HepG2 (cell line): ENCODE measurements at places on chromosomes 12 and 14. TPM values are rescaled to one million over a fixed set of nuclear protein-coding genes. Genes with fewer than 3 reads are reported as not detected.

DNA sequence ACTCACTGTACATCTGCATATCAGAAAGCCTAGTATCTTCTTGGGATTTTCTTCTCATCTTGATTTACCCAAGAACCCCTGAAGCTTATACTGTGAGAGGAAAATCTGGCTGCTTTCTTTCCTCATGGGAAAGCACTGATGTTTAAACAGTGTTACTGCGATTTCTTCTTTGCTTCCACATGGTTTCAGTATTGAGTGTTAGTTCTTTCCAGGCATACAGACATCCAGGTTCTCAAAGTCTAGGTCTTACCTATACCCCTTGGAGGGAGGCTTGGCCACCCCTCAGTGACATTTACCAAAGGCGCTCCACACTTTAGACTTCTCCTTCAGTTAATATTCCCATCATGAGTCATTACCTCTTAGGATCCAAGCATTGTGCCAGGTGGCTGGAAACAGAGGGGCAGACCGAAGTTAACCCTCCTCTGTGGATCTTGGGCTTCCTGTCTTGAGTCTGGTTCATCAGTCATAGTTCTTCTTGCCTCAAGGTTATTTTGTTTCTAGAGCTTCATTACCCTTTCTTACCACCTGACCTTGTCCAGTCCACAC lies 79.1 kb downstream of the TMEM117 start:
- DNase-seq = peak; percentile 10

GRCh38 chr14:62015945-62016344 lies 253.7 kb downstream of the SNAPC1 start:
- no peak for DNase-seq

VWF gene
- 0.20 and 0.22 TPM in 2 replicates for total RNA-seq

GRCh38 chr14:103879570-103880347 lies 32.4 kb upstream of the PPP1R13B start:
- DNase-seq = peak; percentile 97

CLEC6A gene
- not detected in 2 replicates for total RNA-seq

LRRIQ1 gene
- total RNA-seq = not detected in 2 replicates

- DNase-seq = no peak
Measured at GRCh38 chr14:63860146-63860545, 7.3 kb downstream of the SYNE2 start.

- no peak for DNase-seq
Measured at GRCh38 chr12:27534765-27535161, 10.8 kb downstream of the PPFIBP1 start.

MYF6 gene
- total RNA-seq = not detected in 2 replicates

OR4E2 gene
- not detected in 2 replicates for total RNA-seq

GPRC5D gene
- total RNA-seq = not detected in 2 replicates

DNA sequence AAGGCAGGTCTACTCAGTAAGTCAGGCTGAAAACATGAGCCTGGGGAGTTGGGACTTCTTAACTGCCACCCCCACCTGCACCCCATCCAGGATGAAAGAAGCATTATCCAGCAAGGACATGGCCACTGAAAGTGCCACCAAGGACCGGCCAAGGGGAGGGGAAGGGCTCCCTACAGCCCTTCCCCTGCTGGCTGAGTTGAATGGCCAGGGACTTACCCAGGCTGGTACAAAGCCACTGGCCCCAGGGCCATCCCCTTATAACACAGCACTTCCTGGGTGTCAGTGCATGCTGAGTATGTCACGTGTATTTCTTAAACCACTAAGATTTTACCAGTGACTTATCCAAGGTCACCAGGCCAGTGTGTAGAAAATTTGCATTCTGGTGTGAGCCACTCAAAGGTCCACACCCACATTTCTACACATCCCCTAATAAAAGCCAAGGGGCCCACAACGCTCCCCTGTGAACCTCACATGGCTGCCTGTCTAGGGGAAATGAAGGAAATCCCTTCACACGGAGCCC lies 29.3 kb upstream of the ZFP36L1 start:
- DNase-seq = no peak

ADAMTS20 gene
- total RNA-seq = not detected in 2 replicates

- DNase-seq = no peak
Measured at GRCh38 chr12:67475725-67476124, 172.8 kb upstream of the DYRK2 start.

DNA sequence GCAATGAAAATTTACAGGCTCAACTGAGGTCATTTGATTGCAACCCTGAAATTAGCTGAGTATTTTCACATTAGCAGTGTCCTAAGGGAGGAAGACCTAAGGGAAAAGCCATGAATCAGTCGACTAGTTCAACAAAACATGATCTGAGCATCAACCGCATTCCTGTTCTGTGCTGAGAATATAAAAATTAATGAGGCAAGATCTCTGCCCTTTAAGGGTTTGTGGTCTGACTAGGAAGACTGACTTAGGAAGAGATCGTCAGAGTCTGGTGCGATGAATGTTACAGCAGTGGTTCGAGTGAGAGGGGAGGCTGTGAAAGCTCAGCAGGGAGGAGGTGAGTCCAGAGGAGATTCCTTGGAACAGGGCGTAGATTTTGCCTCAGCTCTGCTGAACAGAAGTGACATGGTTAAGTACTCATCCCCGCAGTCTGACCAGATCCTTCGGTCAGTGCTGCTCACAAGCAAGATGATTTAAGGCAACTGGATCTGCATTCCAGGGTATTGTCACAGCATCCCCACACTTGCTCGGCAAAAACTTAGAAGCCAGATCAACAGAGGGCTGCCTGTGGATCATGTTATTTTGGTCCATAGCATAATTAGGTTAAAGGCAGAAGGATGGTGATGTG lies 49.6 kb downstream of the BMAL2 start:
- DNase-seq = no peak

DNA sequence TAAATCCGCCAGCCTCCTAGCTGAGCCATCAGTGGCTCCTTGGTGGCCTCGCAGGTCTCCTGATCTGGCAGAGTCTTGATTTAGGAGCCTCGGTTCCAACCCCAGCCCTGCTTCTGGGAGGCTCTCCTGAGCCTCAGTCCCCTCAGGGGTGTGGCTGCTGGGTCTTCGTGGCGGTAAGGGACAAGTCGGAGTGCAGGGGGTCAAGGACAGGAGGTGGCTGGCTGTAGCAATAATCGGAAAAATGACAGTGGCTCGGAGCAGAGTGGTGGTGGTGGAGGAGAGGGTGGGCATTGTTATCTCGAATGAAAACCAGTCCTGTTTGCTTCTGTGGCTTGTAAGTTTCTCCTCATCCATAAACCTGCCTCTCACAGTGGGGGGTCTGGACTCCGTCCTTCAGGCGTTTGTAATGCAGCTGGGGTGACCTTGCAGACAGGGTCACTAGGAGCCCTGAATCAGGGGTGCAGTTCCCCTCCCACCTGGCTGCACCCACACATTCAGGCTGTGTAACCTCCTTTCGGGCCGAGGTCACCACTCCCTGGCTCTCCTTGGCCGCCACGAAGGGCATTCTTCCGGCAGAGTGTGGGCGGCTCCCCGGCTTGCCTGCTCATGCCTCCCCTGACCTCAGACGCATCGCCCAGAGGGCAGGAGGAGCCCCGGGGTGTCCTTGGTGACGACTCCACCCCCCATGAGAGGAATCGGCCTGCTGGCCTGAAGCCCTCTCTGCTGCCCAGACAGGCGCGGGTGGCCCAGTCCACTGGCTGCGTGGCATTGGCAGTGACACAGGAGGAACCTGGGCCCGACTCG lies 8.1 kb downstream of the BCL7A start:
- no peak for DNase-seq

FAM181A gene
- total RNA-seq = 1.1 and 1.5 TPM in 2 replicates

DNA sequence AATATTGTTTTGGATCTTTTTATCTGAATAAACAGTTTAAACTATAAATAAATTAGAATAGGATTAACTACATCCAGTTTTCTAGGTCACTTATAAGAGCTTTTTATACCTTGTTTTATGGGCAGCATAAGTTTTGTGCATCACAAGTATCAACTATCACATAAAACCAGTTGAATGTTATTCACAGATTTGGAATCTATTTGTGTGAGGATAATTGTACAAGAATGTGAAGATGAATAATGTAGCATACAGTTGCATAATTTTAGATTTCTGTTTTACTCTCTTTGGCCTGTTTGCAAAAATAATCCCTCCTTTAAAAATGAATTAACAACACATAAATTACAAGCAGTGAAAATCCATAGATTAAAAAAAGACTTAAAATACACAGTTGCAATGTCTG lies 88.8 kb downstream of the SCFD1 start:
- no peak for DNase-seq

HCAR3 gene
- total RNA-seq = 0.11 and 0.20 TPM in 2 replicates

- no peak for DNase-seq
Measured at GRCh38 chr12:12604740-12605139, 6.9 kb upstream of the CREBL2 start.

TRIM9 gene
- total RNA-seq = 0.04 TPM in 1 of 2 replicates, not detected in the other

CLEC4C gene
- total RNA-seq = not detected in 2 replicates

DNA sequence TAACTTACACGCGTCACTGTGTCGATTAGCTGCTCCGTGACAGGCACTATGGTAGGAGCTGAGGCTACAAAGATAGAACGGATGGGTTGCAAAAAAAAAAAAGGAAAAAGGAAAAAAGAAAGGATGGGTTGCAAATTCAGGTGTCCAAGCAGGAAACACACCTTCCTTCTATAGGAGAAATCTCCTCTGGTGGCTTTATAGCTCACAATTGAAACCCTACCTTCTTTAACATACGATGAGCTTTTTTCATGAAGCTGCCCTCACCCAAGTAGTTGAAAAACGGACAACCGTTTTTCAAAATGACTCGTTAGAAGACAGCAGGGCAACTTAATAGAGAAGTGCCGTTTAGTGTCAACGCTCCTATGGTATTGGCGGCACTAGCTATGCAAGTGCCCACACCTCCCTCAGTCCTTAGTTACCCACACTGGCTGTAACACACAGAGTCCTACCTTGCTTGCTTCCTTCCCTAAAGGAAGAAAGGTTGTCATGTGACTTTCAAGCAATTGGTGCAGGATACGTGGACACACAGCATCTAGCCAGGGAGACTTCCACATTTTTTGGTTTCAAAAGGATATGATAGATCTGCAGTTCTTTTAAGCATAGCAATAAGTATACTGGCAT lies 682 bp upstream of the TRIP11 start:
- peak; percentile 18 for DNase-seq

- no peak for DNase-seq
Measured at GRCh38 chr14:34252227-34252626, 209.8 kb downstream of the SPTSSA start.

DNA sequence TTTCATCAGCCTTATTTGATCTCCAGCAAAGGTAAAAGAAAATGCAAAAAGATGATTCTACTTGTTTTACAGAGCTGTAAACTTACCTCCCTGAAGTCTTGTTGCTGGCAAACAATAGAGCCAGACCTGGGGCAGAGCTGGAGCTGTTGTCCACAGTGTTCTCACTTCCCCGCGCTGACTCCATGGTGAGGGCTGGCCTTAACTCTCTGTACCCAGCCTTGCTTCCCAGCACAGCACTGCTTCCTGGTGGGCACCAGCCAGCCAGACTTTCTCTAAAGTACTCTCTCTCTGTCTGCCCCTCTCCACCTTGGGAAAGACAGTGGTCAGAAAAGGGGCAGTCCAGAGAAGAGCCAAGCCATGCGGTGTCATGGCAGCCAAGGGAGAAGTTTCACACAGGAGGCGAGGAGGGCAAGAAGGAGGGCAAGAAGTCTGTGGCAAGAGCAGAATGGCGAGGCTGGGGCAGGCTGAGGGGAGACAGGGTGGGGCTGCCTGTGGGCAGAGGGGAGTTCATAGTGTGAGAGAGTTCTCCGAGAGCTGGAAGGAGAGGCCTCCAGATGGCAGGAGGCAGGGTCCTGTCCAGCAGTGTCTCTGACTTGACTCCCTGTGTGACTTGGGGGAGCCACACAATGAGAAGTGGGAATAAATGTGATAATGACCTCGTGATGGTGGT lies 9.3 kb downstream of the EVL start:
- DNase-seq = no peak

DNA sequence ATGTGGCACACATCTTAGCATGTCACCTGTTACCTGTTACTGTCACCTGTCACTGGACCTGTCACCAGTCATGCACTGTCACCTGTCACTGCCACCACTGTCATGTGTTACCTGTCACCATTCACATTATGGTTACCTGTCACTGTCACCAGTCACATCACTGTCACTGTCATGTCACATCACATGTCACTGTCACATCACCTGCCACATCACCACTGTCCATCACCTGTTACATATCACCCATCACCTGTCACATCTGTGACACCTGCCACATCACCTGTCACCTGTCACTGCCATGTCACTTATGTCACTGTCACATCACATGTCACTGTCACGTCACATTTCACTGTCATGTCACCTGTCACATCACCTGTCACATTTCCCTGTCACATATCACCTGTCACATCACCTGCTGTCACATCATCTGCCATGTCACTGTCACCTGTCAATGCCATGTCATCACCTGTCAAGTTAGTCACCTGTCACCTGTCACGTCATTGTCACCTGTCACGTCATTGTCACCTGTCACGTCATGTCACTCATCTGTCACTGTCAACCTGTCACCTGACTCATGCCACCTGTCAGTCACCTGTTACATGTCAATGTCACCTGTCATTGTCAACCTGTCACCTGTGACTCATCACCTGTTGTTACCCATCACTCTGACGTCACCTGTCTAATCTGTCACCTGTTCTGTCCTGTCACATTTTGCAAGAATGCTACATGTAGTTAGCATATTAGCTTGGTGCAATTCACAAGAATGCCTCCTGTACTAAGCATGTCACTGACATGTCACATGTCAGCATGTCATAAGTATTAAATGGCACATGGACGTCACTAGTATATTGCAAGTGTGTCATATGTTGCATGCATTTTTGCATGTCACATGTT lies 29.0 kb upstream of the TESC start:
- no peak for DNase-seq

INHBC gene
- total RNA-seq = 1.5 and 1.8 TPM in 2 replicates

GRCh38 chr12:75361408-75361807 lies 26.9 kb downstream of the GLIPR1L1 start:
- DNase-seq = no peak

GRCh38 chr14:42665083-42665482 lies 1058.4 kb downstream of the LRFN5 start:
- no peak for DNase-seq

GRCh38 chr12:89556976-89557375 lies 31.1 kb upstream of the POC1B start:
- peak; percentile 9 for DNase-seq

DNA sequence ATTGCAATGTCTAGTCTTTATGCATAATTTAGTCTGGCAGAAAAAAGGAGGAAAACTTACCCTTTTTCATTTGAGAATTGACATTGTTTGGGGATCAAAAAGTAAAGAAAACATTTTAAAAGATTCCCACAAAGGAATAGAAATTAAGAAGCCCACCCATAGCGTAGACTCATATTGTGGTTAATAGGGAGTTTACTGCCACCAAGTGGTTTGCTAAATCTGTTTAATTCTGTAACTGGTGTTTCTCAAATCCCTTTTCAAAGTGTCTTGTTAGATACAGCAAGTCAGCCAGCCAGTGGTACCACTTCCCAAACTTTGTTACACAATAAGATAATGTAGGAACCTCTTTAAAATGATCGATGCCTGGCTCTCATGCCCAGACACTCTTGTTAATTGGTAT lies 180.3 kb downstream of the IPO8 start:
- DNase-seq = peak; percentile 10

TAS2R30 gene
- 0.72 and 5.2 TPM in 2 replicates for total RNA-seq

- DNase-seq = no peak
Measured at GRCh38 chr12:49428793-49429192, 61.5 kb downstream of the SPATS2 start.

GRCh38 chr14:95043732-95044462 lies 113.4 kb downstream of the DICER1 start:
- DNase-seq = no peak

FGF6 gene
- not detected in 2 replicates for total RNA-seq

GRCh38 chr14:63204407-63205043 lies at the start of gene RHOJ:
Gene RHOJ (plus strand): TSS chr14:63204443. CDS start chr14:63204870, 427 bp downstream.
- DNase-seq = no peak

KRT6B gene
- not detected in 2 replicates for total RNA-seq
